ENCODE measurements at places on chromosomes 11 and 22.

DNA sequence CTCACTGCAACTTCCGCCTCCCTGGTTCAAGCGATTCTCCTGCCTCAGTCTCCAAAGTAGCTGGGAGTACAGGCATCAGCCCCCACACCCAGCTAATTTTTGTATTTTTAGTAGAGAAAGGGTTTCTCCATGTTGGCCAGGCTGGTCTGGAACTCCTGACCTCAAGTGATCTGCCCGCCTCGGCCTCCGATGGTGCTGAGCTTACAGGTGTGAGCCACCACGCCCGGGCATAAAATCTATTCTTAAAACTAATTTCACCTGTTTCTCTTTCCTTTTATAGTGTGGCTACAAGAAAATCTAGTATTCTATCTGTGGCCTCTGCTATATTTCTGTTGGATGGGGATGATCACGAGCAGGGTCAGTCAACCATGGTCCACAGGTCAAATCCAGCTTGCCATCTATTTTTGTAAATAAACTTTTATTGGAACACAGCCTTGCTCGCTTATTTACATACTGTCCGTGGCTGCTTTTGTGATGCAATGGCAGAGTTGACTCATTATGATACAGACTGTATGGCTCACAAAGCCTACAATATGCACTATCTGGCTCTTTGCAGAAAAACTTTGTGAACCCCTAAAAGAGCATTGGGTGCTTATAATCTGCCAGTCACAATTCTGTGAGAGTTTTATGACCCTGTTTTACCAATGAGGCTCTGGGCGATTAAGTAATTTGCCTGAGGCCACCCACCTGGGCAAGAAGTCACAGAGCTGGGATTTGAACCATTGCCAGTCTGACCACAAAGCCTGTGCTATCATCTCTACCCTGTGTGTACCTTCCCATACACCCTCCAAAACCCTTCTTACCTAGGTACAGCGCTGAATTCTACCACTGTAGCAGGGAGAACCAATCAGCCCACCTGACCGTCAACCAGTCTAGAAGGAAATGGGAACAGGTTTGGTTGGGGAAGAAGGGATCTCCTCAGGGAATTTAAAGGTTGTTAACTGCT lies 28.3 kb downstream of the SLC1A2 start:
- DNase-seq: no peak

DNA sequence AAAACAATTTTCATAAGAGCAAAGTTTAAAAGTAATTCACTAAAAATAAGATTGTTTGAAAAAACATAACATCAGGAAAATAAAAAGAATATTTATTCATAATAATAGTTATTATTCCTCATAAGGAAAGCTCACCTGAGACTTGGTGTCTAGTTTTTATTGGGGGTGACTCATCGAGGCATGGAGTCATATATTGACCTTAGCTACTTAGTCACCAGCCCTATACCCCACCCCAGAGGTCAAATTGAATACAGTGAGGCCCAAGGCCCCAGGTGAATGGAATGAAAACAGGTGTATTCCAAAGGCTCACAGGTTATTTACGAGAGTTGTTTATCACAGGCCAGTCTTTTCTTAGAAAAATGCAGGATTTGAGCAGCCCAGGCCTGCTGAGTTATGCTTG lies 36.9 kb downstream of the CNTF start:
- DNase-seq: no peak

DNA sequence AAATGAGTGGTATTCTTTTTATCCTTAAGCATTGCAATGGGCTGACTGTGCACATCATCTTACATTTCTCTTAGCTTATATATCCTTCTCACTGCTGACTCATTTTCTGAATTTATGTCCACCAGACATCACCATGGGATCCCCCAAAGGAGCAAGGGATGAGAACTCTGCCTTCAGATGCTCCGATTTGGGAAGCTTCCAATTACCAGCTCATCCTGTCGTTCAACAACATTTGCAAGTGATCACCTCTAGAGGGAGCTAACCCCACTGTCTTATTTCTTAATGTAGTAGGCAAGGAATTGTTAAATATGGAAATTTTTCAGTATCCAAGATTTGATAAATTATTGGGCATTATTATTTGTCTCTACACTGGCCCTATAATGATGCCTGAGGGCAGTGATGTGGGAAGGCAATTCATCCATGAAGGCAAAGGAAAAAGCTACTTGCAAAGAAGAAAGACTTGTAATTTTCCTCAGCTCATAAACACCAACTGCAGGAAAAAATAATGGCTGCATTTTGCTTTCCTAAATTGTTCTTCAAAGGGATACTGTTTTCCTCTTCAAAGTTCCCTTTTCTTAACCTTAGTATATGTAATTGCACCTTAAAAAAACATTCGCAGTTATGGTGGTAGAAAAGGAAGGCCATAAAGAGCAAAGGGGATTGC lies 102.4 kb upstream of the FSHB start:
- DNase-seq: no peak

DNA sequence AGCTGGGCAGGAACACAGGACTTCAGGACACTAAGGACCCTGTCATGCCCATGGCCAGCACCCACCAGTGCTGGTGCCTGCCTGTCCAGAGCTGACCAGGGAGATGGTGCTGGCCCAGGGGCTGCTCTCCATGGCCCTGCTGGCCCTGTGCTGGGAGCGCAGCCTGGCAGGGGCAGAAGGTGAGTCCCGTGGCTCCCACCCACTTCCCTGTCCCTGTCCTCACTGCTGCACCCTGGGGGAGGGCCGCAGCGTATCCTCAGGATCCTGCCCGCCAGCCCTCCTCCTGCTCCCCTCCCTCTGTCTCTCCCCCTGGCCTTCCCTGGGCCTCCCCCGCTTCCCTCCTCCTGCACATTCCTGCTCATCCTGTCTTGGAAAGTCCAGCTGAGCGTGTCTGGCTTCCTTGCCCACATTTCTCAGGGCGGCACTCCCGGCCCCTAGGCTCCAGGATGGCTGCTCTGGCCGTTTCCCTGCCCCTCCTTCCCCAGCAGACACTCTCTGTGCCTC lies 8.7 kb downstream of the CSF2RB start:
- DNase-seq: no peak

- DNase-seq: no peak
Measured at GRCh38 chr11:82577246-82577645, 156.4 kb downstream of the FAM181B start.

GRCh38 chr22:20198557-20199319 lies 47.9 kb upstream of the CCDC188 start:
- DNase-seq: no peak

GRCh38 chr22:18968011-18968749 lies 32.1 kb upstream of the PRODH start:
- DNase-seq: no peak

- DNase-seq: no peak
Measured at GRCh38 chr22:45319324-45319685, 9.6 kb downstream of the FAM118A start.

DNA sequence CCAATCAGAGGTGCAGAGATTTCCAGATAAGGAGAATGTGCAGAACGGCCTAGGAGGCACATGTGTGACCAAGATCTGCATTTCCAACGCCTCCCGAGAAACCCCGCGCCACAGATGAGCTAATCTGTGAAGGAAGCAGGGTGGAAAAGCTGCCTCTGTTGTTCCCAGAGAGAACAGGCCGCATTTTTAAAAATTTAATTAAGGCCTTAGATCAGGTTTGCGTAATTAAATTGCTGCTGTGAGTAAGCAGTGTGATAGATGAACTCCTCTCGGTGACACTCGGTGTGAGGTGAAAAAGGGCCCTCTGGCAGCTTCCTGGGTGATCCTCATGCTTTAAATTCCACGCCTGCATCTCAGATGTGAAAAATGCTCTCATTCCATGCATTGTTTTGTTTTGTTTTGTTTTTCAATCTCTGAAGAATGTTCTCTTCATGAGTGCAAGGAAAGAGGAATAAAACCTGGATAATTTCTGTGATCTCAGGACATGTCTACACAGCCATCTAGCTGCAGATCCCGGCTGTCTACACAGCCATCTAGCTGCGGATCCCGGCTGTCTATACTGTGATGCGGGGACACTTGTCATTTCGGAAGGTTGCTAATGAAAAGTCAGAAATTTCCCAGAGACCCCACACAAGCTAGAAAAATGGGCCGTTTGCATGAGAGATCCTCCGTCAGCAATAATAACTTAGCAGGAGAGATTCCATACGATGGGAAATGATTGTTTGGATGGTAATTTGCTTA lies 1398.9 kb downstream of the BRD1 start:
- no peak for DNase-seq

DNA sequence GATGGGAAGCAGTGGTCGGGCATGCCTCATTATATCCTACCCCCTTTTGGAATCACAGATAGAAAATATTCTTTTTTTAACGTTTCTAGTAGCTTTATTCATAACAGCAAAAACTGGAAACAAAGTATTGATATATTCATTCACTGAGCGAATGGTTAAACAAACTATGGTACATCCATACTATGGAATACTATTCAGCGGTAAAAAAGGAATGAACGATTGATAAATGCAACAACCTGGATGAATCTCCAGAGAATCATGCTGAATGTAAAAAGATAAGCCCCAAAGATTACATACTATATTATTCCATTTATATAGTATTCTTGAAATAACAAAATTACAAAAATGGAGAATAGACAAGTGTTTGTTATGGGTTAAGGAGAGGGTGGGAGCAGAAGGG lies 7.5 kb upstream of the SULT4A1 start:
- DNase-seq: no peak

DNA sequence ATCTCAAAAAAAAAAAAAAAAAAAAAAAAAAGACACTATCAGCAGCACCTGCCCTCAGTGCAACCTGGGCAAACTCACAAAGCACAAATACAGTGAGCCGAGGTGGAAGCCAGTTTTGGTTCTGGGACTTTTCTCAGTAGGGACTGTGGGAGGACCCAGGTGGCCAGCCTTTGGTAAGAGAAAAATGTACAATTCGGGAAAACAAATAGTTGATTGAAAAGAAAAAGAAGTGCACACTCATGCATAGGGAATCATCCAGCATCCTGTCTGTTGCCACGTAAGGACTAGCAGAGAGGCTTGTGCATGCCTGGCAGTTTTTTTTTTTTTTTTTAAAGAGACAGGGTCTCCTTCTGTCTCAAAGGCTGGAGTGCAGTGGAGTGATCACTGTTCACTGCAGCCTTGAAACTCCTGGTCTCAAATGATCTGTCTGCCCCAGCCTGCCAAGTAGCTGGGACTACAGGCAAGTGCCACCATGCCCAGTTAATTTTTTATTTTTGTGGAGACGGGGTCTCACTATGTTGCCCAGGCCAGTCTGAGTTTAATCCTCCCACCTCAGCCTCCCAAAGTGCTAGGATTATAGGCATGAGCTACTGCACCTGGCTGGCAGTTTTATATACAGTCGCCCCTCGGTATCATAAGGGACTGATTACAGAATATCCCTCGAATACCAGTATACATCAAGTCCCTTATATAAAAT lies 36.7 kb downstream of the TPST2 start:
- DNase-seq: no peak

DNA sequence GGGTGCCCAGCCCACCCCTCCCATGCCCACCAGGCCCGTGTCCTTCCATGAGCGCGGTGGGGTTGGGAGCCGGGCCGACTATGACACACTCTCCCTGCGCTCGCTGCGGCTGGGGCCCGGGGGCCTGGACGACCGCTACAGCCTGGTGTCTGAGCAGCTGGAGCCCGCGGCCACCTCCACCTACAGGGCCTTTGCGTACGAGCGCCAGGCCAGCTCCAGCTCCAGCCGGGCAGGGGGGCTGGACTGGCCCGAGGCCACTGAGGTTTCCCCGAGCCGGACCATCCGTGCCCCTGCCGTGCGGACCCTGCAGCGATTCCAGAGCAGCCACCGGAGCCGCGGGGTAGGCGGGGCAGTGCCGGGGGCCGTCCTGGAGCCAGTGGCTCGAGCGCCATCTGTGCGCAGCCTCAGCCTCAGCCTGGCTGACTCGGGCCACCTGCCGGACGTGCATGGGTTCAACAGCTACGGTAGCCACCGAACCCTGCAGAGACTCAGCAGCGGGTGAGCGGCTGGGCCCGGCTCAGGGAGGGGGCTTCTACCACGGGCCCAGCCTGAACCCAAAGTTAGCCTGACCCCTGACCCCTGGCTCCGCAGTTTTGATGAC lies 3.0 kb downstream of the PKP3 start:
- peak; percentile 34 for DNase-seq

- DNase-seq: no peak
Measured at GRCh38 chr11:10751581-10751940, 515 bp downstream of the CTR9 start.

- DNase-seq: no peak
Measured at GRCh38 chr11:113952588-113952987, 22.3 kb upstream of the HTR3A start.

DNA sequence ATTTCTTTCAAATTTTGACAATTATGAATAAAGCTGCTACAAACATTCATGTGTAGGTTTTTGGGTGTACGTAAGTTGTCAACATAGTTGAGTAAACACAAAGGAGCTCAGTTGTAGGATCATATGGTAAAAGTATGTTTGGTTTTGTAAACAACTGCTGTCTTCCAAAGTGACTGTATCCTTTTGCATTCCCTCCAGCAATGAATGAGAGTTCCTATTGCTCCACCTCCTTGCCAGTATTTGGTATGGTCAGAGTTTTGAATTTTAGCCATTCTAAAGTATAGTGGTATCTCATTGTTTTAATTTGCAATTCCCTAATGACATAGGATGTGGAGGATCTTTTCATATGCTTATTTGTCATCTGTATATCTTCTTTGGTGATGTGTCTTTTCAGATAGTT lies 28.0 kb upstream of the PHOX2A start:
- DNase-seq: no peak

- DNase-seq: no peak
Measured at GRCh38 chr11:79507706-79508105, 66.9 kb upstream of the TENM4 start.

GRCh38 chr11:73914284-73914683 lies 36.5 kb upstream of the DNAJB13 start:
- DNase-seq: no peak

- DNase-seq: no peak
Measured at GRCh38 chr11:130760515-130761125, 155.7 kb downstream of the SNX19 start.

DNA sequence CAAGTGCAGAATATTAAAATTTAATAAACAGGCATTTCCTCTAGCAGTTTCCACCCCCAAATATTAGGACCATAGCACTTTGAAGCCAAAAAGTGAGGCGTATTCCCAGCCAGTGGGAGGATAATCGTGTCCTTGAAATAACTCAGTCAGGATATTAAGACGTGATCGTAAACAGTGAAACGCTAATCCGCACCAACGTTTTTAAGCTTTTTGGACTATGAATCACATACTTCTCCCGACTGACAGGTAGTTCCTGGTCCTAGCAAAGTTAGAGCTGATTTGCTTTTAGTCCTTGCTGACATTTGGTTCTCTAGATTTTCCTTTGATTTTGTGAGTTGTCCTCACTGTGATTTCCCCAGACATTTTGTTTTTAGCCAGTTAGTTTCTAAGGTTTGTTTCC lies 197.1 kb upstream of the ARHGAP20 start:
- DNase-seq: no peak

GRCh38 chr11:726278-727220 lies 20.5 kb downstream of the EPS8L2 start:
- DNase-seq: no peak

- no peak for DNase-seq
Measured at GRCh38 chr22:26162926-26163325, 6.3 kb upstream of the SEZ6L start.

DNA sequence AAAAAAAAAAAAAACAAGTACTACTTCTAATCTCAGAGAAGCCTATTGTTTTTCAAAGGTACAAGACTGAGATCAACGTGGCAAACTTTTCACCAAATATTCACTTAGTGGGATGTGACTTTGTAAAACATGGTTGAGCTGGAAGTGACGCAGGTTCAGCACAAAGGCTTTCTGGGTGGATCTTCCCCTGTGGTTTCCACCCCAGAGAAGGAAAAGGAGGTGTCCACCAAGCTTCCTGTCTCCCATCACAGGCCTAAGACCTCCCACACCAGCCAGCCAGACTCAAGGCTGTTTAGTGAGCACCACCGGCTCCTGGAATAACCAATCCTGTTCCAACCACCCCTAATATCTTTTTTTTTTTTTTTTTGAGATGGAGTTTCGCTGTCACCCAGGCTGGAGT lies 5.7 kb downstream of the TMEM184B start:
- DNase-seq: peak; percentile 26
